ENCODE measurements at places on chromosomes 2 and 18.

DNA sequence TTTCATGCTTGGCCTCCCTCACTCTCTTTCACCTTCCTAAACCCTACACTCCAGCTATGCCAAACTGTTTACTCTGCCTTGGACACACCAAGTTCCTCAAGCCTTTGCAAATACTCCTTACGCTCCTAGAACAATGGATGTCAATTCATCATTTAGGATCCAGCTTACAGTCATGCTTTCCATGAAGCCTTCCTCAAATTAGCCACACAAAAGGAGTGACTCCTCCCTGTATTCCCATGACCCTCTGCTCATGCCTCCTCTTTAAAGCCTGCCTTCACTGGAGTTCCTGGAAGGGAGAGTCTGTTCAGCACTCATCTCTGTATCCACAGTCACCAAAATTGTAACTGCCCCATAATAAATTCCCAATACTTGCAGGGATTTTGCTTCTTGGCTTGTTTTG lies 721 bp upstream of the EHD3 start:
- no peak for DNase-seq

- no peak for DNase-seq
Observed at GRCh38 chr2:17242813-17243485, 275.3 kb downstream of the RAD51AP2 start.

GRCh38 chr2:16048466-16048865 lies 108.1 kb downstream of the MYCN start:
- no peak for DNase-seq

GRCh38 chr18:13521418-13521817 lies 204.9 kb downstream of the FAM210A start:
- no peak for DNase-seq

- no peak for DNase-seq
Observed at GRCh38 chr2:206432193-206433082, 10.9 kb upstream of the ADAM23 start.

DNA sequence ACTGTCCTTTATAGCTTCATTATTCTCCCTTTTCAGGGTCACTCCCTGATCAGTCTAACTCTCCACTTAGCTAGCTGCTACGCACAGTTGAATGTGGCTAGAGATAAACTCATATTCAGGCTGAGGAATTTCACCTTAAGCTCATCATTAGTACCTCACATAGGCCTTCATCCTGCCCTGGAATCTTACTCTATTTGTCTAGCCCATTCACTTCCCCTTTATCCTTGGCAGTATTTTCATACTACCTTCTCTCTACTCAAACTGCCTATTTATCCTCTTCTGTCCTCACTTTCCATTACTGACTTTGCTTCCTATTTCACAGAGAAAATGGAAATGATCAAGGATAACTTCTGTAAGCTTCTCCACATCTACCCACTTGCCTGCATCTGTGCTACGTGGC lies 10.6 kb upstream of the DSC2 start:
- no peak for DNase-seq

- no peak for DNase-seq
Observed at GRCh38 chr2:202037086-202037485, 3.4 kb downstream of the FZD7 start.

- no peak for DNase-seq
Observed at GRCh38 chr2:168180483-168180882, 66.9 kb downstream of the STK39 start.

- DNase-seq, result peak; percentile 49
Observed at GRCh38 chr2:15142069-15142689, 419.0 kb downstream of the NBAS start.

GRCh38 chr18:75551071-75551470 lies 123.6 kb upstream of the SMIM21 start:
- DNase-seq, result no peak

GRCh38 chr18:48949606-48950535 lies 894 bp downstream of the SMAD7 start:
- no peak for DNase-seq

GRCh38 chr2:57443086-57443485 lies 603.5 kb upstream of the VRK2 start:
- DNase-seq, result no peak

DNA sequence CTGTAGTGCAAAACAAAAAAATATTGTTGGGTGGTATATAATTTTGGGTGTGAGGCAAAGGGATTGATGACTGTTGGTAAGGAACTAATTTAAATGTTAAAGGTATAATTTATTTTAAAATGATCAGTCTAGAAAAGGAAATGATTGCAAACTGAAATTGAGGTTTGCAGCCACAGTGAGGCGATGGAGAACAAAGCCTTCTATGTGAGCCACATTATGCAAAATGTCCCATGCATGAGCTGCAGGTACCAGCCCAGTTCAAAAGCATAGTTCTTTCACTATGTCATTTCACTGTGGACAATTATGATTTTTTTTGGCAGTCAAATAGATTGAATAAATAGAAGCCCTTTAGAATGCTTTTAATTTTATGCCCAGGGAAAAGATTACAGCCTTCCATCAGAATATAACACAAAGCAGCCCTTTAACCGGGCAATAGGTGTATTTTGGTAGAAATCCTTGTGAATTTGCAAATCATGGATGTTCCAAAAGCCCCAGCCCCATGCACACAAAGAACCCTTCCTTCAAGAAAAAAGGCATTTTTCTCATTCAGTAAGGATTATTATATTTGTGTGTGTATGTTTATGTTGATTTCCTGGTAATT lies 1.7 kb downstream of the MAP2 start:
- DNase-seq, result no peak

- DNase-seq, result no peak
Observed at GRCh38 chr2:78644854-78645253, 380.6 kb upstream of the REG3G start.

Data from stimulated activated CD8-positive, alpha-beta memory T cell treated with anti-CD3 and anti-CD28 coated beads, Interleukin-4, amount 100 ng/mL, for 4 hours (primary cell).